ENCODE measurements at places on chromosomes 3 and 15.

DNA sequence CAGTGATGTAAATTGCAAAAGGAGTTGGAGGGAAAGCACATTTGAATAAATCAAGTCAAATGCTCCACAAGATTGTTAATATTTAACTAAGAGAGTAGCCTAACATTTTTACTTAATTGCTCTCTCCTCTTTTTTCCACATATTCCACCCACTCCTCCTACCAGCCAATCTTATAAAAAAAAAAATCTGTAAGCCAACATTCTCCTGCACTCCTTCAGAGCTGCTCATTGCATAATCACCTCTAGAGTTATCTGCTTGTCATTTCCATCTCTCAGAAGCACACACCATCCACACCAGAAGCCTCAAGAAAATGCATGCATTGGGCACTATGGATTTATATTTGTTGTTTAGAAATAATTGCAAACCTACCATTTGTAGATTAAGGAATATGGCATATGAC, 64.1 kb downstream of the CADPS start:
- DNase-seq, result no peak

DNA sequence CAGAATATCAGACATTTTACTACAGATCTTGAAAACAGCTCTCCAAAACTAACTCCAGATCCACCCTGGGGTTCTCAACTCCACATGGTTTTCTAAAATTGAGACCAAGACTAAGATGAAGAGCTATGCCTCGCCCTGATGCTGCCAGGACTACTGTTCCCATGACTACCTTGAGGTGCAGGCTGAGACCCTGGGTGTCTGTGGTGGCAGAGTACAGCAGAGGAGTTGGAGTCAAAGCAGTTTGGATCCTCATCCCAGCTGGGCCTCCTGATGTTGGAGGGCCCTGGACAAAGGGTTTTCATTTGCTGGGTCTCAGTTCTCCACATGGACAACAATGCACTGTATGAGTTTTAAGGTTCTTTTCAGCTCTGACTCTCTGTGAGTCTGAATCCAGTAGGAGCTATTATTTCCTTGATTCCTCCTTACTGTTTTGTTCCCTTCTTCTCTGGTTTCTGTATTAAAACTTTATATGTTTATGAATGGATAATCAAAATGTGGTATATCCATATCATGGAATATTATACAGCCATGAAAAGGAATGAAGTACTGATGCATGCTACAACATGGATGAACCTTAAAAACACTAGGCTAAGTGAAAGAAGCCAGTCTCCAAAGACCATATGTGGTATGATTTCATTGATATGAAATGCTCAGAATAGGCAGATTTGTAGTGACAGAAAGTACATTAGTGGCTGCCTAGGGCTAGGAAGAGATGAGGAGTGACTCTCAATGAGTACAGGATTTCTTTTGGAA, 93.0 kb downstream of the CPN2 start:
- DNase-seq, result no peak

DNA sequence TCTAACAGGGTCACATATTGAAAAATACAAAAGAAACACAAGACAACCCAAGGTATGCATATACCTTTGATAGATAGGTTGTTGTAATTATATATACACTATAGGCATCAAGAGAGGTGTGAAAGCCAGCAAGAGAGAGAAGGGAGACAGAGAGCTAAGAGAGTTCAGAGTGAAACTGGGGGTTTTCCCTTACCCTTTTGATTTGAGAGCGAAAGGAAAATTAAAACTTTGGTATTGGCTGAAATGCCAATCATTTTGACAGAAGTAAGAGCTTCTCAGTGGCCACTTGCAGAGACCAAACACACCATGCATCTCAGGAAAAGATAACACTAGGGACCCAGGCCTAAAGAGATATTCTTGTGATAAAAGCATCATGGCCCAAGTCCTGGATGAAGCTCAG, 183.6 kb downstream of the SHOX2 start:
- DNase-seq, result no peak

- no peak for DNase-seq
Measured at GRCh38 chr3:136042608-136043221, 77.2 kb downstream of the PPP2R3A start.

GRCh38 chr3:154590675-154591384, 160.8 kb upstream of the GPR149 start:
- DNase-seq, result no peak

GRCh38 chr15:31440754-31441311, 114.2 kb downstream of the KLF13 start:
- no peak for DNase-seq

GRCh38 chr3:38126121-38126892, 10.6 kb downstream of the ACAA1 start:
- no peak for DNase-seq

DNA sequence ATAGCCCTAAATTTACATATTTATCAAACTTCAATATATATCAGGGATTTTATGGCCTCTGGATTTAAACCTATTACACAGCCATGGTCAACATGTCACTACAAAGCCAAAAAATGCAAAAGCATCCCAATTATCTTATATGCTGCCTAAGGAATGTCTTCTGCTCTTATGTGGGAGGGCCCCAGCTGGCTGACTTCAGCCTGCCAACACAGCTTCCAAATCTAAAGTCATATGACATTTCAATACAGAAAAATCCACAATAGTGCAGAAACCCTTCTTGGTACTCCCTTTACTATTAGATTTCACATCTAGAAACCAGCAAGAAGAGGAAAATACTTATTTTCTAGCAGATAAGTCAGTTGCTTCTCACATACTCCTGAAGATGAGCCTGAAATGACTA, 6.4 kb downstream of the PFN2 start:
- DNase-seq, result no peak

- DNase-seq, result no peak
Measured at GRCh38 chr3:188154809-188155574, 1.0 kb downstream of the LPP start.

All from iPS DF 19.7 (cell line).